DND-41 (cell line): ENCODE measurements at places on chromosomes 5 and 9.

GRCh38 chr5:126987271-126987899, 43.0 kb downstream of the MARCHF3 start:
- DNase-seq: no peak

GRCh38 chr5:42606464-42606869, 150.2 kb upstream of the CCDC152 start:
- DNase-seq: no peak

- DNase-seq: no peak
Measured at GRCh38 chr5:124746916-124747790, 714 bp upstream of the ZNF608 start.

GRCh38 chr9:77013932-77014596, 5.4 kb upstream of the FOXB2 start:
- no peak for DNase-seq

- DNase-seq: no peak
Measured at GRCh38 chr9:86324901-86325300, 29.3 kb downstream of the TUT7 start.

DNA sequence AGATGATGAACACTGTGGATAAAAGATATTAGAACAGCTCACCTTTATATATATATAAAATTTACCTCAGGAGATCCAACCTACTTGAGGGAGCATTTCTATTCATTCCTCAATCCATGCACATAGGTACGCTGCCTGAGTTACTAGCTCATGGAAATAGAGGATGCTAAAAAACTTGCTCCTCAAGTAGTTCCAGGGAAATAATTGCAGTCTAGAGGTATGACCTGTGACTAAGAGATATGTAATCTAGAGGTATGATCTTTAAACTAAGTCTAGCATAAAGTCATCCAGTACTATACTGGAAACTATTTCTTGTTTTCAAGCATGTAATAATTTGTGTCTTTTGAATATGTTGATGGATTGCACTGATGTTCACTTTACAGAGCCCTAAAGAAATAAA, 471.2 kb downstream of the TAF11L14 start:
- DNase-seq: no peak

DNA sequence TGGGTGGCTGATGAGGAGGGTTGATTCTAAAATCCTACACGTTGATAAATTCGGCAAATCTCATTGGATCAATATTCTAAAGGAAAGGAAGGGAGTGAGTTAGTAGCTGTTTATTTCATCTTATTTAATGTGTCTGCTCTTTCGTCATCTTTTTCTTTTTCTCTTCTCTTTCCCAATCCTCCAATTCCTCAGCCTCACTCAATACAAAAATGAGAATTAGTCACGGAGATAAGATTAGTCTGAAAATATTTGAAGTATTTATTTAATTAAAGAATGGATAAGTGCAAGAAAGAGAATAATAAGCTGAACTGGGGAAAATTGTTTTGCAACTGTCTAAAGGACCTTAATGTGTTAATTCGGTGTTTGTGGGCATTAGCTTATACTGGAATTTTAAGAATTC, 1095.1 kb downstream of the DTWD2 start:
- no peak for DNase-seq

DNA sequence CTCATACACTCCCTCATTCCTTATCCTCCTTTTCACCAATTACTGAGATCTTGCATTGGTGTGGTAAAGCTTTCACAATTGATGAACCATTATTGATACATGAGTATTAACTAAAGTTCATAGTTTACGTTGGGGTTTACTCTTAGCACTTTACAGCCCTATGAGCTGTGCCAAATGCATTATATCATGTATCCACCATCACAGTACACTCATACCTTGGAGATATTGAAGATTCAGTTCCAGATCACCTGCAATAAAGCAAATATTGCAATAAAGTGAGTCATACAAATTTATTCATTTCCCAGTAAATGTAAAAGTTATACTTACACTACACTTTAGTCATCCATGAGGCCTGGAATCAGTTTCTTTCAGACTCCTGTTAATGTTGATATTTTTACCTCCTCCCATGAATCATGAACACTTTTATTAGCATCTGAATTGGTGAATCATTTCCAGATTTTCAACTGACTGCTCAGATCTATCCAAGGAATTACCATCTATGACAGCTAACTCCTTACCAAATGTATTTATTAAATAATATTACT, 546.6 kb upstream of the PTPRD start:
- no peak for DNase-seq

DNA sequence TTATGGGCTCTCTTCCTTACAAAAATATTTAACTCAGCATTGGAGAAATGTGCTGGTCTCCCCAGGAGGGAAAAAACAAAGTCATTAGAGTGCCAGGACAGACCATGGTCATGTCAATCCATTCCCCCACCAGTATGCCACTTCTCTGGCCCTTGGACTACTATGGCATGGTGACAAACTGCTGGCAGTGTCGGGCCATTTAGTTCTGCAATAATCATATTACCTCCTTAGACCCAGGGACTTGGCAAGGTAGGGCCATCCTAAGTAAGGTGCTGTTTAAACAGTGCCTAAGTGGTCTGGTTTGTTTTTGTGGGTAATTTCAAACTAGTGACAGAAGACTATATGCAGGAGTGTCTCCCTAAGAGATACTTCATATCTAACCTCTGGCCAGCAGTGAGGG, 177.8 kb upstream of the STK32A start:
- no peak for DNase-seq

DNA sequence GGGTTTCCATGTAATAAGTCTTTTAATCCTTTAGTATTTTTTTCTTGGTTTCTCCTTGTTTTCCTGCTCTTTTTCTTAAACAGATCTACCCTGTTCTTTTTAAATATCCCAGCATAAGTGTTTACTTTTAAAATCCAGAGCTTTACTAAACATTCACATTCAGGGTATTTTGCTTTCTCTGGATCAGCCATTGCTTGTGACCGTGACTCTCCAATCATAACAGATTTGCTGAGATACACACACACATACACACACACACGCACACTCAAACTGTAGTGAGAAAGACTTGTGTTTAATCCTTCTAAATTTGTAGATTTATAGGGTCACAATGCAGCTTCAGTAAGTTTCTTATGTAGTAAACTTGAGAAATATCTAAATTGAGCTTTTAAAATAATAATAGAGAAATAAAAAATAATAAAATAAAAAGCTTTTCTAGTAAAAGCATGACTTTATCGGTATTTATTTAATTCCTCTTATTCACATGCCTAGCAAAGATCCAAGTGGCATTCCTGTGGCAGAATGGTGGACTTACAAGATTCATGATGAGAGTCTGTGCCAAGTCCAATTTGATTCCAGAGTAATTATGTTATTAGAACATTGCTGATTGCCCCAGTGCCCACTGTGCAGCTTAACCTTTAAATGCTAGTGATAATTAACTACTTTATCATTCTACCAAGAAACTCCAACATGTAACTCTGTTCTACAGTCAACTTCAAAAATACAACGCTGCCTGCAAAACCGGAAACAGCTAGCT, 129.0 kb downstream of the TLE4 start:
- DNase-seq: no peak

- DNase-seq: no peak
Measured at GRCh38 chr5:16507716-16508115, 42.1 kb upstream of the ZNF622 start.

GRCh38 chr5:11904265-11904906, at the start of gene CTNND2:
Gene CTNND2, minus strand, starts transcription at chr5:11904446. Its CDS starts 593 bp downstream, at chr5:11903853.
- DNase-seq: no peak

DNA sequence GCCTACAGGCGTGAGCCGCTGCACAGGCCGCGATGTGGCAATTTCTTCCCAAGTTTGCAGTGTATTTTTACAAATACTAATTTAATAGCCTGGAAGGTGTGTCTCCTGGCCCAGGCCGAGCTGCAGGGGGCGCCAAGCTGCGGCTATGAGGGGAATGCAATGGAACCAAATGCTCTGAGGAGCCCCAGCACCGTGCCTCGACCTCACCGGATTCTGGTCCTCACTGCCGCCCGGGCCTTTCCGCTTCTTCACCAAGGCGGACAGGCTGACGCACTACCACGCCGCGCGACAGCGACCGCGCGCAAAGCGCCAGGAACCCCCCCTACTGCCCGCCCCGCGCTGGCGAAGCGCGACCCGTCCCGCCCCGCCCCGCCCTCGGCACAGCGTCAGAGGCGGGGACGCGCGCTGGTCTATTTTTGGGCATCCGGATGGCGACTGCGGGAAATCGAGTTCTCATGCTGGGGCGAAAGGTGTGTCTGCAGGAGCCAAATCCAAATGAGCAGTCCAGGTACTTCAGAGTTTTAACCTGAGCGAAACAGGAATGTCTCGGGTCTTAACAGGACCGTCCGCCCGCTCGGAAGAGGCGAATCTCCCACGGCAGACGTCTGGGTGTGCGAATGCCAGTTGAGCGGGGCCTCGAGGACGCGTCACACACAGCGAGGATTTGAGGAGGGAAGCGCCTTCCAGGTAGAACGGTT, 31.7 kb upstream of the PRXL2C start:
- no peak for DNase-seq

DNA sequence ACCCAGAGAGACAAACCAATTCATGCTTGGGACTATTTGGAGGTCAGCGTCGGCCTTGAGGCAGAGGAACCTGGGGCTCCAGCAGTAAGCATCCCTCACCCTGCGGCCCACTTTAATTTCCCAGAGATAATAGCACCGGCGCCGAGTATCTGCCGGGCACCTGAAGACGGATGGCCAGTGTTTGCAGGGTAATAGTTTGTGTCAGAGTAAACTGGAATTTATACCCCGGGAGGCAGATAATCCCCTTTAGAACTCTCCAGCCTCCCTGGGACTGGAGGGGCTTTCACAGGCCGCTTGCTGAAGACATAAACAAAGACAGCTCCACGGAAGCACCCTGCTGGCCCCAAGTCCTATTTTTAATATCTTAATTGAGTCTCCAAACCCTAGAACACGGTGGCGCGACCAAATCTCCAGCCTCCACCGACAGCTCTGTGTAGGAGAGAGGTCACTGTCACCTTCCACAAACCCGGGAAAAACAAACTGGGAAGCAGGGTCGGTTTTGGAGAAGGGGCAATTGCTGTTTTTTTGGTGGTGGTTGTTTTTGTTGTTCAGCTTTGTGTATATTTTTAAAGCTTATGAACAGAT, 17.4 kb upstream of the FCN1 start:
- DNase-seq: no peak

DNA sequence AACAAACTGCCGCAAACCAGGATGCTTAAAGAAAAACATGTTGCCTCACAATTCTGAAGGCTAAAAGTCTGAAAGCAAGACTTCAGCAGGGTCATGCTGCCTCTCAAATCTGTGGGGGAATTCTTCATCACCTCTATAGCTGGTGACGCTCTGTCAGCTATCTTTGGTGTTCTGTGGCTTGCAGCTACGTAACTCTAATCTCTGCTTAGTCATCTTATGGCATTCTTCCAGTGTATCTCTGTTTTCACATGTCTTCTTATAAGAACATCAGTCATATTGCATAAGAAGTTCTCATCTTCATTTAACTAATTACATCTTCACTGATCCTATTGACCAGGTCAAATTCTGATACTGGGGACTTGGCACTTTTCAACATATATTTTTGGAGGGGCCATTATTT, 243.0 kb downstream of the CDH10 start:
- DNase-seq: no peak

GRCh38 chr5:158759283-158759682, 340.4 kb downstream of the EBF1 start:
- no peak for DNase-seq

DNA sequence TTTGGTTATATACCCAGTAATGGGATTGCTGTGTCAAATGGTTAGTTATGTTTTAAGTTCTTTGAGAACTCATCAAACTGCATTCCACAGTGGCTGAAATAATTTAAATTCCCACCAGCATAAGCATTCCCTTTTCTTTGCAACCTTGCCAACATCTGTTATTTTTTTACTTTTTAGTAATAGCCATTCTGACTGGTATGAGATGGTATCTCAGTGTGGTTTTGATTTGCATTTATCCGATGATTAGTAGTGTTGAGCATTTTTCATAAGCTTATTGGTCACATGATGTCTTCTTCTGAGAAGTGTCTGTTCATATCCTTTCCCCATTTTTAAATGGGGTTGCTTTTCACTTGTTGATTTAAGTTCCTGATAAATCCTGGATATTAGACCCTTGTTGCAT, 435.7 kb upstream of the RIOK2 start:
- no peak for DNase-seq

DNA sequence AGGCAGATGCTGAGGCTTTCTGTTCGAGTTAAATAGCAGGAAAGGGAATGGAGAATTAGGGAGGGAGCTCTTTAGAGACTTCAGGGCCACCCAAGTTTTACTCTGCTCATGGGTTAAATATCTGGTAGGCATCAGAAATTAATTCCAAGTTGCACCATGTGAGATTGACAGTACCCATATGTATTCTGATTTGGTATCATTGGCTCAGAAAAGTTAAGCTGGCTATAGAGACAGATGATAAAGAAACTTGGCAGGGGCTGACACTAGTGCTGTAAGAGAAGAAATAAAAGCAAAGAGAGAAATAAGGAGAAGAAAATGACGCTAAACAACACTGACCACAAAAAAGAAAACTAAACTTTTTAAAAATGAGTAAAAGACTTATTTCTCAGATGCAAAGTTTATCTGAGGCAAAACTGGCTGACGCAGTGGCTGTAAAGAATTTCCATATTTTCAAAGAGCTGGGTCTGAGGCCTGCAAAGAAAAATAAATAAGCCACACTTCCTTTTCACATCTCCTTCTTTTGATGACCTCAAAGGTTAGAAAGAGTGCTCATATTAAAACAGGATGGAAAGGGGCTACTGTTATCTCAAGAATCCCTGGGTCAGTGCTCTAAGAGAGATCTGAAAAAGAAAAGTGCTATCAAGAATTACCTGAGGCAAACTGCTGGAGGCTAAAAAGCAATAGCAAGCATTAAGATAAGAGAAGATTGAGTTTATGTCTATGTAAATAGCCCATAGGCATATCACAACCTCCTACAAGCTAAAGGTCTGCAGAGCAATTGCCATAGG, 399.0 kb upstream of the MEF2C start:
- DNase-seq: no peak

- DNase-seq: no peak
Measured at GRCh38 chr5:56329652-56330051, 96.5 kb upstream of the ANKRD55 start.

DNA sequence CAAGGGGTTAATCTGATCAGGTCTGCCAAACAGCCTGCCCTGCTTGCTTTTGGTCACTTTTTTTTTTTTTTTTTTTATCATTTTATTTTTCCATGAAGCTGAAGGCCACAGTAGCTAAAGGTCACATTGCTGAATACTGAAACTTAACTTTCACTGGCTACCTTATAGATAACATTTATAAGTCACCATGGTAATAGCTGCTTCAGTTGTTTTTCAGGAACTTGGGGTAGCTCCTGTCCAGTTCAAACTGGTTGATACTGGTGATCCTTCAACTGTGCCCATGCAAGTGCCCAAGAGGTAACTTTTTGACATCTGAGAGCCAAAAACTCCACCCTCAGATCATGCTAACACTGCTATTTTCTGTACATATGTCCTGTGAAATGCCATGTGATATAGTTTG, 68.3 kb upstream of the RGS7BP start:
- DNase-seq: no peak

DNA sequence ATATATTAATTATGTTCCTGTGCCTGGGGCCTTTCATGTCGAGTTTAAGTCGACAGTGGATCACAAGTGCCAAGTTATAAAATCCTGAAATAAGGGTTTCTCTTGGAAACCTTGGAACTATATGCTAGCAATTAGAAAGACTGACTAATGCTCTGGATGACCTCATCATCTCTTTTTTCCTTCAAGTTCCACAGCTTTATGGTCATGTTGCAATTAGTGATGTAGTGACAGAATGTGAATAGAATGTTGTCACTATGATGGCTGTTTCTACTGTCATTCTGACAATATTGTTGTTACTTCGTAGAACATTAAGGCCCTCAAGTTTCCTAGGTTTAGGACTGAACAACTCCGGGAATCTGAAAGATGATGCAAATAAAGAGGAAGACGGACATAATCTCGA, 368.0 kb upstream of the SEMA6A start:
- DNase-seq: no peak
